ENCODE measurements at places on chromosomes 13 and 19.
A peak's percentile ranks its signal among the peaks of the same experiment; 100 is the strongest.

DNA sequence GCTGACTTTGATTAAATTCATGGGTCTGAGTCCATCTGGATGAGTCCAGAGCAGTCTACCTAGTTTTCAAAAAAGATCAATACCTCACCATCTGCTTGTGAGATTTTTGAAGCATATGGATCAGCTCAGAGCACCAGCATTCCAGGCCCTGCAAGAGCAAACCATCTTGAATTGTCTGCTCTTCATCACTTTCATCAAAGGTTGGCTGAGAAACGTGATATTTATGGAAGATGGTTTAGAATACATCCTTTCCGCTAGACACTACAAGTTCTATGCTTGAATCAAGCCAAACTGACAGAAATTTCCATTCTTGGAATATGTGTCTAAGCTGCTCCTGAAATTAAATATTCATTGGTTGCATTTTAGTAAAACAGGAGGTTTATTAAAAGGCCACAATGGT lies 190.3 kb downstream of the KCNRG start:
- DNase-seq: no peak

- DNase-seq: peak; percentile 15
Measured at GRCh38 chr19:4554717-4555116, 4.8 kb downstream of the SEMA6B start.

DNA sequence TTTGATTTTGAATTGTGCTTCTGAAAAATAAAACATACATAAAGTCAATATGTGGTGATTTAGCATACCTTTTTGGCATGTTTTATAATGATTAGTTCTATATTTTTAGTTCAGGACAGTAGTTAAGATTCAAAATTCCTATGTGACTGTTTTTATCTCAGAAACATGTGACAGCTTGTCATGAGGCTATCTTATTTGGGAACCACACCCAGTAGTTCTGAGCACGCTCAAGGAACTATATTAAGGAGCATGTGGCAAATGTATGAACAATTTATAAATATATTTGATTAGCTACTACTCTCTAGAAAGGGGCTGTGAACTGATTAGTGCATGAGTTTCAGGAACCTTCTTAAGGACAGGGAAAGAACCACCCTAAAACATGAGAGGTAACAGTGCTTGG lies 38.8 kb downstream of the FGF9 start:
- DNase-seq: peak; percentile 26

- DNase-seq: no peak
Measured at GRCh38 chr13:48902368-48902767, 73.3 kb upstream of the FNDC3A start.

DNA sequence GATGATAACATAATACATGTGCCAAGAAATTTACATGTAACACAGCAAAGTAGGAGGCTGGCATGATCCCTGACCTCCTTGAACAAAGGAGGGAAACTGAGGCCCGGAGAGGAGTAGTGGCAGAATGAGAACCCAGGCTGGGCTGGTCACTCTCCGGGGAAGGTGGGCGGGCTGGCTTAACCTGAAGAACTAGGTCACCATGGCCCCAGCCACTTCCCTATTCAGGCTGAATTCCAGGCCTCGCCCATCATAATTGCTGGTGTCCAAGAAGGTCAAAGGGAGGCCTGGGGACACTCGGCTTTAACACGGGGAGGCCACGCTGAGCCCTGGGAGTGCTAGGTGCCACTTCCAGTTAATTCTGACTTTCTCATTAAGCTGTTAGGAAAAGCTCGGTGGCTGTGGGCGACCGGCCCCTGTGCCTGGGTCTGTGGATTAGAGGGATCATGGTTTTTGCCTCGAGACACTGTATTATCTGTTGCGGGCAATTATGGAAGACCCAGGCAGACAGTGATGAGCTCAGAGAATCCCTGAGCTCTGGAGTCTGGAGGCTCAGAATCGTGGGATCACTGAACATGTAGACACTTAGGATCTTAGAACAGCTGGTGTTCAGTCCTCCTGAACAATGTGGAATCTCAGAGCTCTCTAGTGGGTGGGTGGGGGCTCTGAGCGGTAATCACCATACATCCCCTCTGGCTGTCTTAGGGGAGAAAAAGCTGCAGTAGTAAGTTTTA lies 5.0 kb upstream of the TINCR start:
- DNase-seq: no peak

- DNase-seq: no peak
Measured at GRCh38 chr19:45794627-45795026, 2.0 kb upstream of the DMWD start.

DNA sequence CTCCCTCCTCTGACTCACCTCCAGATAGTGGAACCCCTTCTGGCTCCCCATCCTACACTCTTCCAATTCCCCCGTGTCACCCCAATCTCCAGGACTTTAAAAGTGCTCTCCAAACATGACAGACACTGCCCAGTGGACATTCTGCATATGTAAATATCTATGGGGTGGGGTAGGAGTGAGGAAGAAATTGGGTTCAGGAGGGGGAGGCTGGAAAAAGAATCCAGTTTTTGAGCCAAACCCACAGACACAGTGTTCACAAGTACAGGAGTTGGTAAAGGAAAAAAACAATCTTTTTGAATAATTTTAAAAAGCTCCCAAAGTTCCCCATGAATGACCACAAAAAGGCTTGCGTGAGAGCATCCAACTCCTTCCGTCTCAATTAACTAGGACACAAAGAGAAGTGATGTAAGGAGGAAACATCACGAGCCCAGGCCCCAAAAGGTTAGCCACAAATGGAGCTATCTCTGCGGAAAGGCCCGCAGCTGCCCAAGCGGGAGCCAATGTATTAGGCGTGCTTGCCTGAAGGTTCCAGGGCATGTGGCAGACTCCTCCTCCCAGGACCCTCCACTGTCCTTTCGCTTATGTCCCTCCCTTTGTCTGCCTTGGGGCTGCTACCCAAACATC lies 18.0 kb downstream of the ZC3H4 start:
- peak; percentile 37 for DNase-seq

DNA sequence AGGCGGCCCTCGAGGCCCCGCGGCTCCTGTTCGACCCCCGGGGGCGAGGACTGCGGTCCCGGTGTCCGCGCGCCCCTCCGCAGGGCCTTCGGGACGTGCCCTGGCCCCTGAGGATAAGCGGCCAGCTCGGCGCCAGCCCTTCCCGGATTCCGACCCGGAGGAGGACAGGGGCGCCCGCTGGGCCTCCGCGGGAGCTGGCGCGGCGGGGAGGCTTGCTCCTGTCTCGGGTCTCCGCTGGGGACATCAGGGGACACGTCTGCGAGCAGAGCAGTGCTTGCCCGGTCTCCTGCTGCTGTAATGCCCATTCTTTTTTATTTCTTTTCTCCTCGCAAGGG lies 829 bp downstream of the B3GLCT start:
- peak; percentile 45 for DNase-seq

DNA sequence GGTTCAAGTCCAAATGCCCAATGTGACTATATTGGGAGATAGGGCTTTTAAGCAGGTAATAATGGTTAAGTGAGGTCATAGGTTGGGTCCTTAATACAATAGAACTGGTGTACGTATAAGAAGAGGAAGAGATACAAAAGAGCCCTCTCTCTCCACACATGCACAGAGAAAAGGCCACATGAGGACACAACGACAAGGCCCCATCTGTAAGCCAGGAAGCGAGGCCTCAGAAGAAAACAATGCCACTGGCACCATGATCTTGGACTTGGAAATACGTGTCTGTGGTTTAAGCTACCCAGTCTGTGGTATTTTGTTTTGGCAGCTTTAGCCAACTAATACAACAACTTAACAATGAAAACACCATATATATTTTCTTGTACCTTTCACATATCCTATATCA lies 23.4 kb upstream of the RFC3 start:
- DNase-seq: no peak

DNA sequence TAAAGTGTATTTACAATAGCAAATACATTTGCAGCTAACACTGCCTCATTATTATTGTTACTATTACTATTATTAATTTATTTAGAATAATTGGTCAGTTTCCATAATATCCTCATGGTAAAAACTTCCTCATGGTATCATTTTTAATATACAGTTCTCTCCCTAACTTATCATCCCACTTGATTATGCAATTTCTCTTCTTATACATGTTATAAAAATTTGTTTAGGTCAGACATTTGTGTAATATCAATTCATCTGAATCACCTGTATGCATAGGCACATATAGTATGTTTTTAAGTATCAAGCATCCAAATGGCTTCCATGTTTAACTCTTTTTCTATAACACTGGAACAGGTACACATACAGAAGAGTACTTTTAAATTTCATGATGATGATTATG lies 210.8 kb upstream of the STARD13 start:
- no peak for DNase-seq

DNA sequence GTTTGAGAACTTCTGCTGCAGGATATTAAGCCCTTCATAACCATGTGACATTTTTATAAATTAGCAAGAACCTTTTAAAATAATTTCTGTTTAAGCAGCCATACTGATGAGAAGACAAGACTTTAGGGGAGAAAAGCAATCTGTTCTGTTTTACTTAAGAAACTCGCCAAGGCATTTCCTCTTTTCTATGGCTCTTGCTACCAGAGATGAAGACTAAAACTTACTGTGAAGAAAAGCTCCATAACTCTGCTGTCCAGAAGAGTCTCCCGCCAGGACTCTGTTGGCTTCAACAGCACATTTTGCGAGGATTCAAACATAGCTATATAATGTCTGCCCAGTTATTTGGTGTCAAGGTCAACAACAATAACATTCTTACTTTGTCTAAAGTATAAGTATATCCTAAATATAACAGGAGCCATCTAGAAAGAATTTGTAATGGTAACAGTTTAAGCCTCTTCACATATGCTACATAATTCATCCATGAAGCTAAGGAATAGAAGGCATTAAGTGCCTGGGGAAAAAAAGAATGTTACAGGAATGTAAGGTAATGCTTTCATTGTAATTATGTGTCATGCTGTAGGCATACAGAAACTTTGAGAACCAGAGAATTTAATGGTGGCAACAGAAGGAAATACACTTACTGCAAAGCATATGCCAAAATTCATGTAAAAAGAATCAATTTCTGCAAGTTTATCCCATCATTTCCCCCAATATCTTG lies 53.2 kb upstream of the EEF1AKMT1 start:
- DNase-seq: no peak

- no peak for DNase-seq
Measured at GRCh38 chr13:40490086-40490758, 176.2 kb downstream of the FOXO1 start.

GRCh38 chr13:67964986-67965385 lies 734.9 kb upstream of the PCDH9 start:
- DNase-seq: no peak

DNA sequence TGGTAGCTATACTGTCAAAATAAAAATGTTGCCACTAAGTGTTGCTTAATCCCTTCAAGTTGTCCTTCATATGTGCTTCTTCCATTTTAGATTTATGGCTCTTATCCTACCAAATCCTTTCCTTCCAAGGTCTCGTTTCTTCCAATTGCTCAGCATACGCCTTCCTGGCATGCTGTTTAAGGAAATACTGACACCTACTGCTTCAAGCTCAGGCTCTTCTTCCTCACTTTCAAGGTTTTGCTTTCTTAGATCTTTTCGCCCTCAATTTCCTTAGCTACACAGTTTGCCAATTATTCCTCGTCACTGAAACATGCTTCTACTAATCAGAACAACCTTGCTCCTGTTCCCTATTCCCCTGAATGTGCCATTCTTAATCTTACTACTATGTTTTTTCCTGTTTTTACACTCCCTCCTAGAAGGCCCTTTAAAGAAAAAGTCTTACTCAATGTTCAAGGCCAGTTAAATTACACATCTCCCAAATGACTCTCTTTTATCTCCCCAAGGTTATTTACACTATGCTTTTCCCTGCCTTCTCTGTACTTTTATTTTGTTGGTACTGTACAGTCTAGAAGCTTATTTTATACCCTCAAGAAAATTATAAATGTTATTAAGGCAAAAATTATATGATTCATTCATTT lies 343.1 kb downstream of the MZT1 start:
- DNase-seq: no peak

GRCh38 chr13:40697711-40698110 lies 31.3 kb upstream of the FOXO1 start:
- DNase-seq: no peak

- DNase-seq: no peak
Measured at GRCh38 chr19:49818649-49819370, 721 bp downstream of the MED25 start.

DNA sequence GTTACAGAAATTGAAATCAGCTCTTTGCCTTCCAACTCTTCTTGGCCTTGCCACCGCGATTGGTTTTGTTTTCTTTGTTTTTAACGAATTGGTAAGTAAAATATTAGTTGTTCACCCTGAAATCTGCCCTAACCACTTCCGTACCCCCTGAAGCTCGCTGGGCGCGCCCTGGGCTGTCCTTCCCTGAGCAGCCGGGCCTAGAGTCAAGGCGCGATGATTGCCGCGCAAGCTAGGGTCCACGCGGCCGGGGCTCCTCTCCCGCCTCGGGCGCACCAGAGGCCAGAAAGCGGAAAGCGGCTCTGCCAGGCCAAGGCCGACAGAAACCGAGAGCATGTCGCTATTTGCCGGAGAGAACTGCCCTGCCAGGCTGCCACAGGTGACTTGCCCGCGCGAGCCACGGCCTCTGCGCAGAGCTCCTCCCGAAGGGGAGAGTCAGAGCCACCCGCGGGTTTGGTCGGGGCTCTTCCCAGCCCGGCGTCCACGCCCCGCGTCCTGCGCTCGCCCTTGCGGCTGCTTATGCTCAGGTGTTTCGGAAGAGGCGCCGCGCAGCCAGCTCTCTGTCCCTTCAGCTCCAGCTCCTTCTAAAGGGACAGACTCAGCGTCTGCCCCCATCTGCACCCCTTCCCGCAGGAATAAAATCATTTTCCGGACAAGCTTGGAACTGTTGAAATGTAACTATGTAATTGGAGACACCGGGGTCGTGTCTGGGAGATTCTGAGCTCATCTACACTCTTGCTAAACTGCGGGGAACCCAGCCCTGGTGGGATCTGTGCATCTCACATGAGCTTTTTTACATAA lies 6.6 kb upstream of the CDX2 start:
- DNase-seq: no peak

Measured in hematopoietic multipotent progenitor cell treated with erythropoietin and hydrocortisone succinate and interleukin-3 and kit ligand, for 8 days (in vitro differentiated cells).